ENCODE measurements at places on chromosomes 5 and 9.

GRCh38 chr9:117485176-117485575, 70.3 kb upstream of the ASTN2 start:
- DNase-seq = no peak

- DNase-seq = no peak
These were observed 18.2 kb downstream of the SLC9A3 start for GRCh38 chr5:505951-506525.

DNA sequence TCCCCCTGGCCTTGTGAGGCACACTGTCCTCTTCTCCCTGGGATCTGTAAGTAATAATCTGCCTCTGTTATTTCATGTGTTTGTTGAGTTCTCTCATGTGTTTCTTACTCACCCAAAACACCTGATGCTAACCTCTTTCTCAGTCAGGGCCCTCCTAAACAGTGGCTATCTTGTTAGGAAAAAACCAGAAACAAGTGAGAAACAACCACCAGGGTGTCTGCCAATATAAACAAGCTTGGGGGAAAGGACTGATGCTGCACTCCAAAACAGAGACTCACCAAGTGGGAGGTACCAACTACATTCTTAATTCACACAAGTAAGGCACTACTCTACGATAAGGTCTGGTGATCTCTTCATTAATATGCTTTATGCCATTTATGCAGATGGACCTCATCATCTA, 564.4 kb downstream of the SEMA5A start:
- no peak for DNase-seq

GRCh38 chr9:93669116-93669957, 93.0 kb downstream of the PHF2 start:
- peak; percentile 37 for DNase-seq

DNA sequence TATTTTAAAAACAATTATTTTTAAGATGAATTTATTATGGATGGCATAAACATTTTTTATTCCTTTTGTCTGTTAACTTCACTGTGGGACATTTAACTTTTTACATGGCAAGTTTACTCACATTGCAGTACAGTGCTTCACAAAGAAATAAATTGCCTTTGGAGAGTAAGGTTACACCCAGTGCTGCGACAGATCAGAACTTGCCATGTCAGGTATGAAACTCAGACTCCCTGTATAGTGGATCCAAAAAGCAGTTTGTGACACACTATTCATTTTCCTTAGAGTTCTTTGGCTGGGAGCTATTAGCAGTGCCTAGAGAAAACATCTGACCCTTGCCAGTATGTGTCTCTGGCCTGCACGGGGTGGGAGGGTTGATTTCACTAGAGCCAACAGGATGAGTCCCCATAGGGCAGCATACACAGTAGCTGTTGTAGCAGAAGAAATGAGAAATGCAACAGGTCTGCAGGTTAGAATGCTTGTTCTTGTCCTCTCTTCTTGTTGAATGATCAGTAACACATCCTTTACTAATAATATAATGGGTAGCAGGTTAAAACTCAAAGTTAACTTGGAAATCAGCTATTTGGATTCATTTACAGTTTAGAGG, 42.9 kb downstream of the STARD4 start:
- DNase-seq = no peak

DNA sequence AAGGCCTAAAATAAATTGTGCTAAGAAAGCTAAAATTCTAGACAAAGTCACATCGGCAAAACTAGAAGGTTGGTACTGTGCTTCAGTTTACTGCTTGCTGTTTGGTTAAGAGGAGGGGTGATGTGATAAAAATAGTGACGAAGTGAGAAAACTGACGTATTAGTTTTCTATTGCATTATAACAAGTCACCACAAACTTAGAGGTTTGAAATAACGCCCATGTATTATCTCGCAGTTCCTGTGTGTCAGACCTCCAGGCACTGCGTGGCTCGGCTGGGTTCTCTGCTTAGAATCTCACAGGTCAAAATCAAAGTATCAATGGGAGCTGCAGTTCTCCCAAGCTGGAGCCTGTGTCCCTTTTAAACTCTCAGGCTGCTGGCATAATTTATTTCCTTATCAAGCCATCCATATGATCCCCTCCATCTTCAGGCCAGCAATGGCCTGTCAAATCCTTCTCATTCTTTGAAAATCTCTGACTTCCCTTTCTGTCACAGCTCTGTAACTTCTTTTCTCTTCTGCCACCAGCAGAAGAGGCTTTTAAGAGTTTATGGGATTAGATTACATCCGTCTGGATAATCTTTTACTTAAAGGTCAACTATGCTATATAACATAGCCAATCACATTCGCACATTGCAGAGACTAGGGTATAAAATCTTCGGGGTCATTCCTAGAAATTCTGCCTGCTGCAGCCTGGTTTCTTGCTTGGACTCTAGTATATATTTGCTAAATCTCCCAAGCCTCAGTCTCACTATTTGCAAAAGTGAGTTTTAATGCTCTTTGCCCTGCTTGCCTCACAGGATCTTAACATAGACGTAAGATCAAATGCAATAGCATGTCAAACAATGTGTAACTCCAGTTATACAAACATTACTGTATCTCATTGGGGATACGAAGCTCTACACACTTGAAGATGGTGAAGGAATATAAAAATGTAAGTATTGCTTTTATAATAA, 104.0 kb upstream of the CDKN2B start:
- DNase-seq = no peak

- DNase-seq = no peak
These were observed 355.6 kb upstream of the IZUMO3 start for GRCh38 chr9:24901319-24901718.

DNA sequence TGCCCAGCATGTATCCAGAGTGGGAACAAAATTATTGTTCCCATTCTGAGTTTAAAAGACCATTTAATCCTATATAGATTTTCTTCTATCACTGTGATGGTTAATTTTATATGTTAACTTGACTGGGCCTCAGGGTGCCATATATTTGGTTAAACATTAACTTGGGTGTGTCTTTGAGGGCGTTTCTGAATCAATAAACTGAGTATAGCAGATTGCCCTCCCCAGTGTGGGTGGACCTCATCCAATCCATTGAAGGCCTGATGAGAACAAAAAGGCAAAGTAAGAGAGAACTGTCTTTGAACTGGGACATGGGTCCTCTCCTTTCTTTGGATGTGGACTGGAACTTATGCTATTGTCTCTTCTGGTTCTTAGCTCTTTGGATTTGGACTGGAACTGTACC, 17.3 kb downstream of the RIOK2 start:
- no peak for DNase-seq

GRCh38 chr9:95125652-95126051, 191.9 kb downstream of the FANCC start:
- no peak for DNase-seq

GRCh38 chr9:69660304-69660703, 11.9 kb downstream of the APBA1 start:
- DNase-seq = no peak

GRCh38 chr9:69444021-69444420, 119.0 kb downstream of the ENTREP1 start:
- DNase-seq = no peak

GRCh38 chr9:32957358-32957757, 44.1 kb downstream of the APTX start:
- no peak for DNase-seq

DNA sequence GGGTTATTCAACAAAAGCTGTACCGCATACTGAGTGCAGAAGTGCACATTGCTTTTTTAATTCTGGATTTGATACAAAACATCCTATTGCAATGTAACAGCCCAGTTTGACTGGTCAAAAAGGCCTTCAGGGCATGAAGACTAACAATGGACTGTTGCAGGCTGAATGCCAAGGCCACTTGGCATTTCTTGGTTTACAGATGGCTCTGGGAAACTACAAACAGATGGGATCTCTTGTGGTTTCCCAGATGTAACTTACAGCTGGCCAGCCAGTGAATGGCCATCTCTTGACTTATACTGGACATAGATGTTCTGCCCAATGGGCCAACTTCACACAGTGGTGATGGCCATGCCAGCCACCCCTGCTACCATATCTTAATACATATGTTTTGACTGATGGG, 36.8 kb downstream of the UGT3A2 start:
- no peak for DNase-seq

DNA sequence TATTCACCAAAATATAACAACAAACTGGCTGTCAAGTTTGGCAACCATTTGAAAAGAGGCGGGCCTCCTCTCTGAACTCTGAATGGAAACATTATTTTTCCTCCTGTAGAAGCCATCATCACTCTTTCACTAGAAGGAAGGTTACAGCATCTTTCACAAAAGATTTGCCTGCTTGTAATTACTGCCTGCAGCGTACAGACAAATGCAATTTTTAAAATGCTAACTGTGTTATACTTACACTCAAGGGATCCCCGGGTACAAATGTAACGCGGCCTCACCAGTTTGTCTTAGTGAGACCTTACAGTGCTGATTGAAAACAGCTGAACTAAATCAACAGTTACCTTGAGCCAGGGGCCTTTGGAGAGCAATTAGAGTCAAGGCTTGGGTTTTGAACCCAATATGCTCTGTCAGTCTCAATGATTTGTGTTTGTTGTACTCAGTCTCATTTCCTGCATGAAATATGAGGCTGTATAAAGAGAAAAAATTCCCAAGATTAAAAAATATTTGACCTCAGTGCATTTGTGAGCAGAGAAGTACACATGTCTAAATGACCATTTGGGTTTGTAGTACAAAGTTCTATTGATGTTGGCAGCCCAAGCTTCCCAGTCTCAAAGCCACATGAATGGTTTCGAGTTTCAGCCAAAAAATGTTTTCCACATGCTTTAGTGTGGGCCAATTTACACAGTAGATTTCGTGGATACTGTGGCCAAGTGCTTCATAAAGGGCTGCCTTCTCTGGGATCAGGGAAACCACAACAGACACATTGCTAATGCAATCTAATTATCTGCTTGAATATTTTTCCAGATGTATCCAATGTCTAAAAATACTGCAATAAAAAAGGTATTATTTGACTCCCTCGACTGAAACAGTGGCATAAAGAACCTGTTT, 500.0 kb downstream of the SPATA31D1 start:
- DNase-seq = no peak

DNA sequence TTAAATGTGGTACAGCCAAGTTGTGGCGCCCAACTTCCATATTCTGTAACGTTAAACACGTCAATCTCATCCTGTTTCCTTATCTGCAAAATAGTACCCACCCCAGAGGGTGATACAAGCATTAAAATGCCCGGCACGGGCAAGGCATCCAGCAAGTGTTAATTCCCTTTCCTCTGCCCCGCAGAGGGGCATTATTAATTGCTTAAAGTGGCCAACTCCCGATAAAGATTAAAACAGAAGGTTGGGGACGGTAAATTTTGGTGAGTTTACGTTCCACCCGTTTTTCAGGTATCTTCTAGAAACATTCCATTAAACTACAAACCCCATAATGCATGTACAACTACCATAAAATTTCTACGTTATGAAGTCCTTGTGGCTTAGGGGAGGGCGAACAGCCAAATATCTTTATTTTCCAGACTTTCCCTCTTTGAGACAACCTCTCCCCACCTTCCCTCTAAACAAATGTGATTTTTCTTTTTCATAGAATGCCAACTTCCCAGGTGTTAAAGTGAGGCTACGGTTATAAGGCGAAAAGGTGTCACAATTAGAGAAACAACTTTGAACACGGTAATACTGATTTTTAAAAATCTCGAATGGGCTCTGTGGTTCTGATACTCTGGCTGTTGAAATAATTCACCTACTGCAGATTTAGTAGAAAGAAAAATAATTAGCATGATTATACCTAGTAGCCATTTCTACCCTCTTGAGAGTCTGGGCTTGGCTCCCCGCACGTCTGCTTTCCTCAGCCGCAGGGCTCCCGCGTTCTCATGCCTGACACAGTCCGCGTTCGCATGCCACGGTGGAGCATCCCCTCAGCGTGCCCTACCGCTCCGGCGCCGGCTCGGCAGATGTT, 1.2 kb upstream of the GPBP1 start:
- peak; percentile 81 for DNase-seq

DNA sequence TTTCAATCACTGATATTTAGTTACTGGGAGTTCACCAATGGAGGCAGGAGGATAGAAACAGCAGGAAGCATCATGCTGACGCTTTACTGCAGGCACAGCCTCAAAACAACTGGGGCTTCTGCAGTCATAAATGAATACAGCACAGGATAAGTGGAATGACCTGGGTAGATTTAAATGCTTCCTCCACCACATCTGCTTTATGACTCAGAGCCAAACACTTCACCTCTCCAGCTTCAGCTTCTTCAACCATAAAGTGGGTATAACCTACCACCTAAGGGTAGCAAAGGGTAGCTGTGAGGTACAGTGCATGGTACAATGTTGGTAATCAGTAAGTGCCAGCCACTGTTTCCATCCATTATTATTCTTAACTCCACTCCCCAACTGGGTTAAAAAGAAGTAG, 28.4 kb downstream of the RASEF start:
- DNase-seq = no peak

- DNase-seq = no peak
These were observed 462.5 kb downstream of the SPOCK1 start for GRCh38 chr5:137036640-137037039.

All from right lobe of liver (tissue), 6 donors.